ENCODE measurements at places on chromosomes 13 and 19.

GRCh38 chr13:60679928-60680694 lies 283.1 kb downstream of the TDRD3 start:
- DNase-seq, result no peak

DNA sequence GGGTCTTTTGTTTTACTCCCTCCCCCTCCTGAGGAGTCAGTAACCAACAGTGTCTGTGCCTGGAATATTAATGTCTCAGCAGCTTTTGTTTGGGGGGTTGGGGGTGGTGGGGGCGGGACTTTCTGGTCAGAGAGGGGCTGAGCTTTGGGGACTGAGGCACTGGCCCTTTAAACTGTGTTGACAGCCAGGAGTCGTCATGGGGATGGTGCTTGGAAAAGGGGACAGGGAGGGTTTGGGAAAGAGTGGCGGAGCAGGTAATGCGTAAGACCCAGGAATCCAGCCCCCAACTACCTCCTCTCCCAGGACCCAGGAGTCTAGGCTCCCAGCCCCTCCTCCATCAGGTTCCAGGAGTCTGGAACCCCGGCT lies 5.2 kb downstream of the CADM4 start:
- no peak for DNase-seq

DNA sequence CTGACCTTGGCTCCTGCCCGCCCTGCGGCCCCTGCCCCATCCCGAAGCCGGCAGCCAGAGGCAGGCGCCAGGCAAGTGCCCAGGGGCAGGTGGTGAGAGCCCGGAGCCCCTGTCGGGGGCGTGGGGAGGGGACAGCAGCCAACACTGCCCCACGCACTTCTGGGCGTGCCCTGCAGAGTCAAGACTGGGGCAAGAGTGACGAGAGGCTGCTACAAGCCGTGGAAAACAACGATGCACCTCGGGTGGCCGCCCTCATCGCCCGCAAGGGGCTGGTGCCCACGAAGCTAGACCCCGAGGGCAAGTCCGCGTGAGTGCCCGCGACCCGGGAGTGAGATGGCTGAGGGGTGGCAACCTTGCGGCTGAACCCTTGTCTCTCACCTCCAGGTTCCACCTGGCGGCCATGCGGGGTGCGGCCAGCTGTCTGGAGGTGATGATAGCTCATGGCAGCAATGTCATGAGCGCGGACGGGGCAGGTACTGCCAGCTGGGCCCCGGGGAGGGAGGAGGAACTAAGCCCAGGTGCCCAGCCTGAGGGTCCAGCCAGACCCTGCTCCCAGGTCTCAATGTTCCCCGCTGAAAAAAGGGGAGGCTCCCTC lies 17.3 kb downstream of the ANKRD24 start:
- no peak for DNase-seq

GRCh38 chr19:33622809-33623511 lies 1.2 kb downstream of the CHST8 start:
- no peak for DNase-seq

GRCh38 chr19:10744253-10744798 lies 26.4 kb downstream of the DNM2 start:
- no peak for DNase-seq

DNA sequence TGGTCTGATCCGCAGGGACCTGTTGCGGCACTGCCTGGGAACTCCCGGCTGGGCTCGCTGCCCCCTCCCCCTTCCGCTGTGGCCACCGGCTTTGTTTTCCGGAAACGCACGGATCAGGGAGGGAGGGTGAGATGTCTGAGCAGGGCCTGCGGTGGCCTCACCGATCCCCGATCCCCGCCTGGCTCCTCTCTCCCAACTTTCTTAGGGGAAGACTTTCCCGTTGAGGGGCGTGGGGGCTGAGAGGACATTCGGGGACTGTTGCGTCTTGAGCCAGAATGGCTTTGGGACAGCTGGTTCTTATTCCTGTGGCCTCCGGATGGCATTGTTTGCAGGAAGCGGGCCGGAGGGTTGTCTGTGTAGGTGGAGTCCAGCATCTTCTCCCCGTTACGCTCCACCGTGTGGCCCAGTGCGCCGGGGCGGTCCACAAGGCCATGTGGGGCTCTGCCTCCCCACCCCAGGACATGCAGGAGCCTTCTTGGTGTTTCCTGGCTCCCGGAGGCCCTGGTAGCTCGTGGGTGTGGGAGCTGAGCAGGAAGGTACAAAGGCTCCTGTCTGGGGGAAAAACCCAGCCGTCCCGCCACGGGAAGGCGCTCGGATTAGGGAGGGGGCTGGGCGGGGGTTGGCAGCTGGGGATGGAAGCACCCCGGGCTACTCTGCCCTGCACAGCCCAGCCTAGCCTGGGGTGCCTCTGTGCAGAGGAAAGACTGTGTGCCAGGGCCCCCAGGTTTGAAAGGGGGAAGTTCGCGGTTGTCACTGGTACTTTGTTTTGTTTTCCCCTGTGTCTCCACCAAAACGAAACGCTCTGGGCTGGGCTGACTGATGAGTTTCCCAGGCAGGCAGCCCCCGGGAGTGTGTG lies 1.3 kb downstream of the CSNK1G2 start:
- DNase-seq, result peak; percentile 59

GRCh38 chr19:45471931-45472562 lies 4.3 kb downstream of the FOSB start:
- no peak for DNase-seq
